ENCODE measurements at places on chromosomes 5 and 9.

DNA sequence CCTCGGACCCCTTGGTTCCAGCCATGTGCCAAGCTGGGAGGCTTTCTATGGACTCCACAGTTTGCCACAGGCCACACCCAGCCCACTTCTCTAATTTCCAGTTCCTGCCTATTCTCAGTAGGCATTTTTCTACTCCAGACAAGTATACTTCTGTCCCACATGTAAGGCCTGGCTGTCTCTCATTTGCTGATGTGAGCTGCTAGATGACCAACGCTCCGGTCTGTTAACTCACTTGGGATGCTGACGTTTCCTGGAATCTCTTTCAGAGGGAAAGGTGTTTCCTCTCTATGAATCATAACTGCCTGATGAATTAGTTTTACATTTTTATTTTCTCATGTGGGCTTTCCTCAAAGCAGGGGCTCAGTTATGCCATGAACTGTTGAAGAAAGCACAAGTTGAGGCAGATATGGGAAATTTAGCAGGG, 36.3 kb downstream of the ERGIC1 start:
- no peak for DNase-seq

- DNase-seq, result no peak
Observed at GRCh38 chr5:143139585-143139984, 263.9 kb downstream of the NR3C1 start.

- no peak for DNase-seq
Observed at GRCh38 chr9:135084881-135085760, 2.3 kb upstream of the OLFM1 start.

DNA sequence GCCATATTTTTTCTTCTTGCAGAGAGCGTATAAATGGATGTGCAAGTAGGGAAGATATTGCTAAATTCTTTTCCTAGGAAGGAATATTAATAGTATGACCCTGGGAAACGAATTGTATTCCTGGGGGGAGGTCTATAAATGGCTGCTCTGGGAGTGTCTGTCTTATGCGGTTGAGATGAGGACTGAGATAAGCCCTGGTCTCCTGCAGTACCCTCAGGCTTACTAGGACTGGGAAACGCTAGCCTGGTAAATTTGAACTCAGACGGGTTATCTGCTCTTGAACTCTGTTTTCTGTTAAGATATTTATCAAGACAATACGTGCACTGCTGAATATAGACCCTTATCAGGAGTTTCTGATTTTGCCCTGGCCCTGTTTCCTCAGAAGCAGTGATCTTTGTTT, 1126.4 kb upstream of the C9orf72 start:
- no peak for DNase-seq

DNA sequence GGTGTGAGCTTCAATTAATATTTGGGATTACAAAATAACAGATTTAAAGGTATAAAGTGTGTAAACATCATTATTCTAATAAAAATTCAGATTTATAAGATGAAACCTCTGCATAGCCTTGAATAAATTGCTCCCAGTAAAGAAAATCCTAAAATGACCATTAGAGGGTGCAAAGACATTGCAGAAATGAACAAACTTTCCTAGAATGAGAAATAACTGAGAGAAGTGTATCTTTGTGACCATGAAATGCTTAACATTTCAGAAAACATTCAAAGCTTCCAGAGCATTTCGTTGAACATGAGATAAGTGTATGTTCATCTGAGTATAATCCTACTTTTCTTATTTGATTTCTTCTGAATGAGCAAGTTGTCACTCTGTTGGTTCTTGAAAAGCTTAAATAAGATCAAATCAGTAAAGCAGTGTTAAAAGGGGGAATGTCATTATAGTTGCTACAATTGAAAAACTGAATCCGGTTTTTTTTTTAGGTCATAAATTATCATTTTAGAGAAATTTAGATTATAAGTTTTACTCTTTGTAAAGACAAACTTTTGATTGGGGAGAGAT, 24.7 kb upstream of the NUDT12 start:
- no peak for DNase-seq

DNA sequence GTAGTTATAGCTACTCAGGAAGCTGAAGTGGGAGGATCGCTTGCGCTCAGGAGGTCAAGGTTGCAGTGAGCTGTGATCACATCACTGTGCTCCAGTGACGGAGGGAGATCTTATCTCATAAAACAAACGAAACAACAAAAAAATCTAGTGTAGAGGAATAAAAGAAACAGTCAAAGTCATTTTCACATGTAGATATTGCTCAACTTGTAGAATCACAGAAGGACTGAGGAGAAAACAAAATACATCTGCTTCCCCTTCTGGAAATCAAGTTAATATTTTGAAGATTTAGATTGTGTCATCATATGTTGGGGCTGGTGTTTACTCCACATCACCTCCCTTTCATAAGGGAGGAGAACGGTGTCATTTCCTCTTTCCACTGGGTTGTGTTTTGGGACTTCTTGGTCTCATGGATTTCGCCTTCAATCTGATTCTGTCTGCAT, 8.2 kb upstream of the SLC46A2 start:
- no peak for DNase-seq

DNA sequence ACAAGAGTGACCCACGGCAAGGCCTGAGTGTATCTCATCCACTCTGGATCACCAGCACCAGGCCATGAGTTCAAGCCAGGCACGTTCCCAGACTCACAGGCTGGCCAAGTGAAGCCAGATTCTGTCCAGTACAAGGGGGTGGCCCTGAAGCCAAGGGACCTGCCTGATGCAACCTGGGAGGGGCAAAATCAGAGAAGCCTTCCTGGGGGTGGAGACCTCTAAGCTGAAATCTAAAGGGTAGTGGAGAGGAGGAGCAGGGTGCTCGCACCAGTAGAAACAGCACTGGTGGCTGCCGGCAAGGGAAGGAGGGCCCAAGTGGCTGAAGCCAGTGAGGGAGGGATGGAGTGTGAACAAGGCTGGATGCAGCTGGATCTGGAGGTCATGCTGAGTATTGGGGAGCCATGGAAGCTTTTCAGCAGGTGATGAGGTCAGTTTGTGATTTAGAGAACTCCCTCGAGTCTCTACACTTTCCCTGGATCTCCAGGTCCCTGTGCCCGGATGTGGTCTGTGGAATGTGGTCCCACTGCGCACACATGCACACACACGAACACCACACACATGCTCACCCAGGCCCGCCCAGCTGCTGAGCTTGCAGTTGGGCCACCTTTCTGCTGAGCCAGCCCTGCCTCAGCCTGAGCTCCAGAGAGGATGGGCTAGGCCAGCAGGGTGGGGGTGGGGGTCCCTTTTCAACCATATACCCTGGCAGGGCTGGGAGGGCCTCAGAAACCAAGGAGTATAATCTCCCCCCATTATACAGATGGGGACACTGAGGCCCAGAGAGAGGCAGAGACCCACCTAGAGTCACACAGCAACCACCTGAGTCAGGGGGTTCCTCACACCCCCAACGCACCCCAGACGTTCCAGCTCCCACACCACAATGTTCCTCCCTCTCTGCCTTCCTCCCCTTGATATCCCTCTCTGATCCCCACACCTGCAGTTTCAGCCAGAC, 1.6 kb downstream of the PIP5KL1 start:
- no peak for DNase-seq

GRCh38 chr9:117826837-117827236, 122.6 kb downstream of the TLR4 start:
- DNase-seq, result no peak

GRCh38 chr9:69122082-69122548, 52.0 kb upstream of the TJP2 start:
- DNase-seq, result peak; percentile 57

DNA sequence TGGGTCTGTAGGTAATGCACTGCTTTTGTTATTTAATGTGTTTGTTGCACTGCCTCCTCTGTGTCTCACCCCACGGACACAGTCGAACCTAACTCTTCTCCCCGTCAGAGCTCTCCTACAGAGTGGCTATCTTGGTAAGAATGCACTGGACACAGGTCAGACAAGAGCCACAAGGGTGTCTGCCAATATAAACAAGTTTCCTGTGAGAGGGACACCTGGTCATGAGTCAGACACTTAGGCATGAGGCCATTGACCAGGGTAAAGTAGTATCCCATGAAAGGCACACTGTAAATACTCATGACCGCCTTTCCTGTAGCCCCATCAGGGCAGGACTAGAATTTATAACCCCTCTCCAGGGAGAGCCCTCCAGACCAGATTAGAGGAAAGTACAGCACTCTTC, 115.5 kb downstream of the SLC12A2 start:
- DNase-seq, result no peak

DNA sequence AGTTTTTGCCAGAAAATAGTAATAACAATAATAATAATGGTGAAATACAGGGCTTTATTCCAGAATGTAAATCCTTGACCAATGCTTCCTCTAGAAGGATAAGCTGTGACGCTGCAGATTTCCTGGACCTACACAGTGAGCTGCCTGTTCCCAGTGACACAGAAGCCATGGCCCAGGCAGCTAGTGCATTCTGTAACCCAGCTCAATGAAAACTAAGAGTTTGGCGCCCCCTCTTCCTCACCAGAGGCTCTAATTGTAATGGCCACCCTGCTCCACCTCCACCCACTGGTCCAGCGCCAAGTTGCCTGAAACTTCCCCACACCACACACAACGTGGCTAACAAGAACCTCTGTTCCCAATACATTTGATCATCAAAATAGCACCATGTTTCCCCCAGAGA, 248.1 kb downstream of the CETN3 start:
- no peak for DNase-seq

- no peak for DNase-seq
Observed at GRCh38 chr5:91219091-91219802, 163.9 kb downstream of the ARRDC3 start.

GRCh38 chr5:136491806-136492205, 126.5 kb upstream of the TRPC7 start:
- DNase-seq, result no peak

- DNase-seq, result no peak
Observed at GRCh38 chr5:159448-160172, 31.7 kb upstream of the LRRC14B start.

GRCh38 chr9:127776195-127776923, 2.1 kb downstream of the SH2D3C start:
- DNase-seq, result peak; percentile 83

DNA sequence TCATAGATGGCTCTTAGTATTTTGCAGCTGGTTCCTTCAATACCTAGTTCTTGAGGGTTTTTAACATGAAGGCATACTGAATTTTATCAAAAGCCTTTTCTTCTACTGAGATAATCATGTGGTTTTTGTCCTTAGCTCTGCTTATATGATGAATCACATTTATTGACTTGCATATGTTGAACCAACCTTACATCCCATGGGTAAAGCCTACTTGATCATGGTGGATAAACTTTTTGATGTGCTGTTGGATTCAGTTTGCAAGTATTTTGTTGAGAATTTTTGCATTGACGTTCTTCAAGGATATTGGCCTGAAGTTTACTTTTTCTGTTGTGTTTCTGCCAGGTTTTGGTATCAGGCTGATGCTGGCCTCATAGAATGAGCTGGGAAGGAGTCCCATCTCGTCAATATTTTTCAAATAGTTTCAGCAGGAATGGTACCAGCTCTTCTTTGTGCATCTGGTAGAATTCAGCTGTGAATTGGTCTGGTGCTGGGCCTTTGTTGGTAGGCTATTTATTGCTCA, 49.7 kb downstream of the YIPF5 start:
- no peak for DNase-seq

DNA sequence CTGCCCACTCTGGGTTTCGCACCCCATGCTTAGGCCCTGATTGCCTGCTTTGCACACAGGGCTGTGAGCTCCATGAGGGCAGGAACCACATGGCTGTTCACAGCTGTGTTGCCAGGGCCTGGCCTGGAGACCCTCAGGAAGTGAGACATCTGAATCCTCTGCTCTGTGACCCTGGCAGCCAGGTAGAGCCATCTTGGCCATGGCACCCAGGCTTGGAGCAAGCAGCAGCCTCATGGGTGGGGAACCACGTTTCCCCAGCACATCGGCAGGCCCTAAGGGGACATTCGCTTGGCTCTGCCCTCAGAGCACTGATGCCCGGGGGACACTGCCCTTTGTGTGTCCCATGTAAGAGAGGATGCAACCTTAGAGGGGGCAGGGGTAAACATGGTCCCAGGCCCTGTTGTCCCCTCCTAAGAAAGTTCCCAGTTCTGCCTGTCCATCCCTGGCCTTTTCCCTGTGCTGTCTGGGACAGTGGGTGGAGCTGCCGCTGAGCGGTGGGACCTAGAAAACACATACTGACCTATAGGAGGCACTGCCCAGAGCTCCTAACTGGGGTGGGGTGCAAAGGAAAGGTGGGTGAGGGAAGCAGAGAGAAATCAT, 144.1 kb upstream of the IER5L start:
- DNase-seq, result no peak

- DNase-seq, result no peak
Observed at GRCh38 chr5:157520911-157521703, 54.5 kb downstream of the ADAM19 start.

GRCh38 chr5:170404398-170404797, 15.2 kb upstream of the KCNMB1 start:
- no peak for DNase-seq

GRCh38 chr5:68147659-68148058, 67.9 kb upstream of the PIK3R1 start:
- no peak for DNase-seq

- DNase-seq, result no peak
Observed at GRCh38 chr5:158155811-158156505, 297.0 kb upstream of the CLINT1 start.

GRCh38 chr5:169811680-169812079, 168.6 kb downstream of the INSYN2B start:
- no peak for DNase-seq

DNA sequence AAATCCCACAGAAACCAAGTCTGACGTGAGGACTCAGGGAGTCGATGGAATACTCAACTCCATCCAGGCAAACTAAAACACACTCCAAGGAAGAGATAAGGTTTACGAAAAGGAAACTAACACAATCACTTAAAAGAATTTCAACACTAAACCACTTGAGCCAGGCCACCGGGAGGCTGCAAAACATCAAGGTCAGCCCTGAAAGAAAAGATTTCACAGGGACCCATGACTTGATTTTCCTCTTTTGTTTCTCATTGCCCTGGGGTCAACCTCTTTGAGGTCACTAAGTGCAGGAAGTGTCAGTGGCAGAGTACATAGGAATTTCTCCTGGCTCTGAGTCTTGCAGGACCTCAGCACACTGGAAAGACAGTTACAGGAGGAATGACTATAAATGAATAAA, 77.8 kb upstream of the TARS1 start:
- DNase-seq, result no peak

DNA sequence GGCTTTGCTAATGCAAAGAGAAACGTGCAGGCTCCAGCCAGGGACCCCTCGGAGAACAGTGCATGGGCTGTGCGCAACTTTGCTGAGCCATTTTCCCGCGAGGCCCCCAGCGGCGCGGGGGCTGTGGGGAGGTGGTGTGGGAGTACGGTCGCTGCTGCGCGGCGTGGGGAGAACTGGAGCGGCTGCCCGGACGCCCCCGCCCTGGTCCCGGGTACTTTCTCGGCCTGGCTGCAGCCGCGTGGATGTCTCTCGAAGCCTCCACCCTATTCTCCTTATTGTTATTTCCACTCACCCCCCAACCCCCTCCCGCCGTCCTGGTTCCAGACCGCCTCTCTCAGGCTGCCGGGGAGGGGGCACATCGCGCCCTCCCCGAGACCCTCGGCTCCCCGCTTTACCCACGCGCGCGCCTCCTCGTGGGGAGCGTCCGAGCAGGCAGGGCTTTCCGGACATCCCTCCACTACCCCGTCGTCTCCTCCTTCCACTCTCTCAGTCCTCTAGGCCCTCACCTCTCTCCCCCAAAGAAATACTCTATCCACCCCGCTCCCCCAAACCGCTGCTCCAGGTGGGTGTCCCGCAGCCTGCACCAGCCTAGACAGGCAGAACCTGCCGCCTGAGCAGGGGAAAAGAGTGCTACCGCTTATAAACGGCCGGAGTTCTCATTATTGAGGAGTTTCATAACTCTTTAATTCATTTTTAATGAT, 68.6 kb upstream of the TBCA start:
- DNase-seq, result no peak

GRCh38 chr9:122791872-122792669, 3.3 kb downstream of the OR5C1 start:
- DNase-seq, result no peak

- no peak for DNase-seq
Observed at GRCh38 chr9:34556949-34557348, 32.6 kb downstream of the CNTFR start.

Measured in activated CD4-positive, alpha-beta T cell treated with anti-CD3 and anti-CD28 coated beads for 48 hours (primary cell).